ENCODE measurements at places on chromosomes 3 and 15.

GRCh38 chr3:194261581-194262063, 89.5 kb downstream of the CPN2 start:
- no peak for DNase-seq

- DNase-seq: no peak
Measured at GRCh38 chr3:59749291-59749690, 699.5 kb upstream of the CFAP20DC start.

- DNase-seq: no peak
Measured at GRCh38 chr15:68829068-68829467, 8.4 kb upstream of the ANP32A start.

- no peak for DNase-seq
Measured at GRCh38 chr15:96701443-96701842, 370.9 kb downstream of the NR2F2 start.

- DNase-seq: no peak
Measured at GRCh38 chr3:194167480-194168282, 31.7 kb downstream of the HES1 start.

- DNase-seq: no peak
Measured at GRCh38 chr15:89115547-89115946, 27.3 kb downstream of the ABHD2 start.

GRCh38 chr3:135199137-135199536, 404.1 kb downstream of the EPHB1 start:
- DNase-seq: no peak

- no peak for DNase-seq
Measured at GRCh38 chr3:121411523-121411922, 134.3 kb downstream of the POLQ start.

DNA sequence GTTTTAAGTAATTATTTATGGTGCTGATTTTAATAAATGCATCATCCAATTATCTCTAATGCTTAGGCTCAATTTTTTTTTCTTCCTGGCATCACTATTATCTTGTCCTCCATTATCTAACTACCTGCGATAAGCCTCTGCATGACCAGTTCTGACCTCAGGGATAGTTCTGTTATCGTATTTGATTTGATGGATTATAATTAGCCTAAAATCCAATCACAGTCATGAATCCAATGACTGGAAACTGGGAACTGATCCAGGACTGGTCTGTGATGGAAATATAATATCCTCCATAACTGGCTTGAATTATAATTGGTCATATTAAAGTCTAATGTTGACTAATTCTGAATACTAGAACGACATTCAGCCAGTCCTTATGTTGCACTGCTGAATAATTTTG, 1.1 kb downstream of the MYH15 start:
- no peak for DNase-seq

DNA sequence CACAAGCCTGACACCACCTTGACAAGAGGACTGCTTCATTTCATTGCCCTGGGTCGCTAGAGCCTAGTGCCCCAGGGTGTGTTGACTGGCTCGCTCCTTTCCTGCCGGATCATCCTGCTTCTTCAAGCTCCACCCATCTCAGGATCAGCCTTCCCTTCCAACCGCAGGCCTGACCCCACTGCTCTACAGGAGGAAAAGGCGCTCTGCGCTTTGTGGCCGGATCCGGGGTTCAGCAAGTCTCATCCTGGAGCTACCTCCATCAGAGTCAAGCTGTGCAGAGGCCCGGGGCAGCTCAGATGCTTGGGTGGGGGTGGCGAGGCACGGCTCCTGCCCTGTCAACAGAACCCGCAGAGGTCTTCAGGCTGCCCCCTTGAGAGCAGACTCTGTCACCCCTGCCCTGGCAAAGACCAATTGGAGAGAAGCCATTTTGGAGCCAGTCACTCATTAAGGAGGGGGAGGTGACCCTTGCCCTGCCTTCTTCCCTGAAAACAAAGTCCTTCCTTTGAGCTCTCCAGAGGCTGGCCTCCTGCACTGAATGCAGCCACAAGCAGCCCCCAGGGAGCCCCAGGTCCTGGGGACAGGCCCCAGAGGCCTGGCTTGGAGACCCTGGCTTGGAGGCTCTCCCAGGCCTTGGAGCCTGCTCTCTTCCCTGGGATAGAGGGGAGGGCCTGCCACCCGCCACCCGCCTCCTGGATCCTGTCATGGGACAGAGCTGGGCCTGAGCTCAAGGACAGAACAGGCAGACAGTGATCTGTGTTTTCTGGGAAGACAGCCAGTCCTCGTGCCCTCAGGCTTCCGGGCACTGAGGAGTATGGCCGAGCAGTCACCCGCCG, 80.3 kb downstream of the CPN2 start:
- DNase-seq: peak; percentile 92

GRCh38 chr3:38549957-38550840, 54.1 kb downstream of the EXOG start:
- DNase-seq: no peak

DNA sequence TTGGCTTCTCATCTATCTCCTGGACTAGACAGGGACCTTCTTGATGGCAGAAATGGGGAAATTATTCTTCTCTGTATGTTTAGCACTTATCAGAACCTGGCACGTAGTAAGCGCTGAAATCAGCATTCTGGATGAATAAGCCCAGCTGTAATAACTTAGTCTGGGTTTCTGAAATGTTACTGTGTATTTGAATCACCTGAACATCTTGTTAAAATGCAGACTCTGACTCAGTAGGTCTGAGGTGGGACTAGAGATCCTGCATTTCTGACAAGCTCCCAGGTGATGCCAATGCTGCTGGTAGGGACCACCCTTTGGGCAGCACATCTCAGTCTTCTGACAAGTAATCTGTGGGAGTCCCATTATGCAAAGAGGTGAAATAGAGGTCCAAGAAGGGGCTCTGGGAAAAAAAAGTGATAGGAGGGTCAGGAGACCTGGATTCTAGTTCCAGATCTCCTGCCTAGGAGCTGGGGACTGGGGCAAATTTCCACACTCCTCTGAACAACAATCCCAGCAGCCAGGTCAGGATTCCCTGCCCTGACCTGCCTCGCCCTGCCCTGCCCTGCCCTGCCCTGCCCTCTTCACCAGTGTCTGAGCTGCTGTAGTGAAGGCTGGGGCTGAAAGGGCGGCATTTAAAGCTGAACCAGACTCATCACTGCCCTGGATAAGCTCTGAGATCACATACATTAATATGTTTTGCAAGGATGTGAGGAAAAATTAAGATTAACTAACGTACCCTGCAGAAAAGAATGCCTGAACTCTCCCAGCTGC, 17.2 kb upstream of the SLC6A11 start:
- DNase-seq: no peak

DNA sequence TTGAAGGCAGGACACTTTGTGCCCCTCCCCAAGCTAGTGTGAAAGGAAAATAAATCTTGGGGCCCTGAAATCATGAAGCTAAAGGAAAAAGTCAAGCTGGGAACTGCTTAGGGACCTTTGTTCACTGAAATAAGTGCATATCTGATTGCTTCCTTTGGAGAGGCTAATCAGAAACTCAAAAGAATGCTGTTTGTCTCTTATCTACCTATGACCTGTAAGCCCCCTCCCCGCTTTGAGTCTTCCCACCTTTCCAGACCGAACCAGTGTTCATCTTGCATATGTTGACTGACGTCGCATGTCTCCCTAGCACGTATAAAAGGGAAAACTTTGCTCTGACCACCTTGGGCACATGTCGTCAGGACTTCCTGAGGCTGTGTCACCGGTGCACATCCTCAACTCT, 53.1 kb downstream of the SLC30A4 start:
- no peak for DNase-seq

DNA sequence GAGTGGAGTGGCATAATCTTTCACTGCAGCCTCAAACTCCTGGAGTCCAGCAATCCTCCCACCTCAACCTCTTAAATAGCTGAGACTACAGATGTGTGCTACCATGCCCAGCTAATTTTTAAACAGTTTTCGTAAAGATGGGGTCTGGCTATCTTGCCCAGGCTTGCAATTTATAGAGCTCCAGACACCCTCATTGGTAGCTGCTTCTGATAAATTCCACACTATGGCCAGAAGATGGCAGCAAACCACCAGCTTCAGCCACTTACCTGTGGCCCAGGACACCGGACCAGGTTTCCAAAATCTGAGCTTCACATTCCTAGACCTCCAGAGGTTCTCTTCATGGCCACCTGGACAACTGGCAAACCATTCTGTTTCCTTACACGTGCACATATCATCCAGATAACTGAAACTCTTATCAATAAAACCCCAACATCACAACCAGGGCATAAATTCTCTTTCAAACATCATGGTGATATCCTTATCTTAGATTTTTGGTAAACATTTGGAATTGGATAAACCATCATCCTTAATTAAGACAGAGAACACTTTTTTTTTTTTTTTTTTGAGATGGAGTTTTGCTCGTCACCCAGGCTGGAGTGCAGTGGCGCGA, 28.9 kb downstream of the FBXW12 start:
- peak; percentile 8 for DNase-seq

DNA sequence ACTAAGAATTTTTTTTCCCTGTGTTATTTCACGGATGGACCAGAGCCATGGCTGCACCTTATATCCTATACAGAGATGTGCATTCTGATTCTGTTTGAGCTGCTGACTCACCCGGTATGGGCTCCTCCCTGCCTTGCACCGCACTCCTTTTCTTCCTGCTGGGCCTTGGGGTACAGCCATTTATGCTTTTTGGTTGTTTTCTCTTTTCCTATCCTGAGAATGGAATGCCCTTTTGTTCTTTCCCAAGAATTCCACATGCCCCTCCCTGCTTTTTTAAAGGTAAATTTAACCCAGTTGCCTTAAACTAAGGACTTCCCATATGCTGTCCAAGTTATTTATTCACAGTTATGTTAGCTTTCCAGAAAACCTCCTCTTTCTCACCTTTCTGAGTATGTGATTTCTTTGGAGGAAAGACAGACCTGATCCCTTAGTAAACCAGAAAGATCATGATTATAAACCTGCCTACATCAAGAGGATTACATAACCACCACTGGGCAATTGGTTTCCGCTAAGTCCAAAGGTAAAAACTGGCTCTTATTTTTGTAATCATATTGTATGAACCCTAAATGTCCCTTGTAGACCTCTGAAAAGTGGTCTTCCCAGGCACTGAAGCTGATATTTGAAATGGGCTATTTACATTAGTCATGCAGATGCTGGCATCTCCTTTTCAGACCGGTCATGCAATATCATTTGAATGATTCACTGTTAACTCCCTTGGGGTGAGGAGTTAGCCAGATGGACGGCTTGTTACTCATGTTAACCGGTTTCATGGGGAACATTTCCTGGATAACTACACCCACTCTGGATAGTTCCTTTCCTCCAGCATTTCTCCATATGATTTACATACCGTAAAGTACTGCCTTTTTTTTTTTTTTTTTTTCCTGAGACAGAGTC, 45.5 kb downstream of the TMOD3 start:
- no peak for DNase-seq

GRCh38 chr3:51953445-51953844, 1.7 kb upstream of the GPR62 start:
- DNase-seq: no peak

DNA sequence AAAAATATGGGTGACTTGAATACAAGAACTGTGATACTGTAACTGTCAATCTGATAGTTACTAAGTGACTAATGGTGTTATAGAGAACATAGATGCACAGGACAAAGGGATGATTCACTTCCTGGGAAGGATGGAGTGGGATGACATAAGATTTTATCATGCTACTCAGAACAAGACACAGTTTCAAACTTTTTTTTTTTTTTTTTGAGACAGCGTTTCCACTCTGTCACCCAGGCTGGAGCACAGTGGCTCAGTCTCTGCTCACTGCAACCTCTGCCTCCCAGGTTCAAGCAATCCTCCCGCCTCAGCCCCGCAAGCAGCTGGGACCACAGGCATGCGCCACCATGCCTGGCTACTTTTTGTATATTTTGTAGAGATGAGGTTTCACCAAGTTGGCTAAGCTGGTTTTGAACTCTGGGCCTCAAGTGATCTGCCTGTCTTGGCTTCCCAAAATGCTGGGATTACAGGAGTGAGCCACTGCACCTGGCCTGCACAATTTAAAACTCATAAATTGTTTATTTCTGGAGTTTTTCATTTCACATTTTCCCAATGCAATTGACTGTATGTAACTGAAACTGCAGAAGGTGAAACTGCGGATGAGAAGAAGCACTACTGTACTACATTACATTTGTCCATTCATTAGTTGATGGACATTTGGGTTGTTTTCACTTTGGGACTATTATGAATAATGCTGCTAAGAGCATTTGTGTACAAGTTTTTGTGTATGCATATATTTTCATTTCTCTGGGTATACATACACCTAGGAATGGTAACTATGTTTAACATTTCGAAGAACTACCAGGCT, 40.6 kb downstream of the ADIPOQ start:
- DNase-seq: no peak

DNA sequence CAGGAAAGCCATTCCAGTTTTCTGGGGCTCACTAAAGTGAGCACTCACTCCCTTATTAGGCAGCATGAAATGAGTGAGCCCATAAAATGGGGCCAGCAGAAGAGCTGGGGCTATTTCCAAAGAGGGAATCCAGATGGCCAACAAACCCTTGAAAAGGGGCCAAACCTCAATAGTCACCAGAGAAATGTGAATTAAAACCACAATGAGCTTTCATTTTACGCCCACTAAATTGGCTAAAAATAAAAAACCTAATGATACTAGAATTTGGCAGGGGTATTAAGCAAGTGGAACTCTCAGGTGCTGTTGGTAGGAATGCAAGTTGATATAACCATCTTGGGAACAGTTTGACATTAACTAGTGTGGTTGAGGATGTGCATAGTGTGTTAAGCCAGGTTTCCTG, 42.1 kb upstream of the RAF1 start:
- no peak for DNase-seq

GRCh38 chr15:43899928-43900327, 73.1 kb downstream of the WDR76 start:
- DNase-seq: no peak

DNA sequence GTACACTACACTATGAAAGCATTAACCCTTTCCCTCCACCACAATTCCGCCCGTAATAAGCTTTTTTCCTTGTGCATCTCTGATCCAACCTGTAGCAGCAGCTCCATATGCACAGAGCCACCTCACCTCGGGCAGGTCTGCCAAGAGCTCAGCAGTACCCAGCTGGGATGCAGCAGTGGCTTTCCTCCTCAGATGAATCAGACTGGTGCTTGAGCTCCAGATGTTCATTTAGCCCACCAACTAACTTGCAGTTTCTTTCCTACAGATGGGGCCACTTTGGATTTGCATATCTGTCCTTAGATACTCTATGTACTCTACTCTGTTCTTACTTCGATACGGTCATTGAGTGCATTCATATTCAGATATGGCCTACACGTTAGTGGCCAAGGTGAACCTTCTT, 14.8 kb upstream of the FSIP1 start:
- DNase-seq: no peak

DNA sequence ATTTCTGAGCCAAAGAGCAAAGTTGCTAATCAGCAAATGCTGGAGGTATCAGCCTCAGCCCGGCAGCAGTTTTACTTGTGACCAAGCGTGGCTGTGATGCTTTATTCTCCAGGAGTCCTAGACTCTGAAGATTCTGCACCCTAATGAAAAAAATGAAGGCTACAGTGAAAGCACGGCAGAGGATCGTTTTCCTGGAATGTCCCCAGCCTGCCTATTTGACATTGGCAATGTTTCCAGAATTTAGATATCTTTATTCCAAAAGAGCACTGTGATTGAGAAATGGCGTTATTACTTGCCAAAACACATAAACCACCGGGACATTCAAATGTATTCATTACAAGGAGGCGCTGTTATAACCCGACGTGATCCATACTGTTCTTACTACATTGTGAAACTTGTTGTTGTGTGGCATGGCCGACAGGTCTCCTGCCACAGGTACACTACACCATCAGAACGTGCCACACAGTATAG, 263.8 kb downstream of the SLCO3A1 start:
- no peak for DNase-seq

GRCh38 chr3:56364665-56365064, 103.6 kb downstream of the ERC2 start:
- DNase-seq: no peak
